NCI-H1694 (cell line): ENCODE measurements at places on chromosomes 5 and 9.

DNA sequence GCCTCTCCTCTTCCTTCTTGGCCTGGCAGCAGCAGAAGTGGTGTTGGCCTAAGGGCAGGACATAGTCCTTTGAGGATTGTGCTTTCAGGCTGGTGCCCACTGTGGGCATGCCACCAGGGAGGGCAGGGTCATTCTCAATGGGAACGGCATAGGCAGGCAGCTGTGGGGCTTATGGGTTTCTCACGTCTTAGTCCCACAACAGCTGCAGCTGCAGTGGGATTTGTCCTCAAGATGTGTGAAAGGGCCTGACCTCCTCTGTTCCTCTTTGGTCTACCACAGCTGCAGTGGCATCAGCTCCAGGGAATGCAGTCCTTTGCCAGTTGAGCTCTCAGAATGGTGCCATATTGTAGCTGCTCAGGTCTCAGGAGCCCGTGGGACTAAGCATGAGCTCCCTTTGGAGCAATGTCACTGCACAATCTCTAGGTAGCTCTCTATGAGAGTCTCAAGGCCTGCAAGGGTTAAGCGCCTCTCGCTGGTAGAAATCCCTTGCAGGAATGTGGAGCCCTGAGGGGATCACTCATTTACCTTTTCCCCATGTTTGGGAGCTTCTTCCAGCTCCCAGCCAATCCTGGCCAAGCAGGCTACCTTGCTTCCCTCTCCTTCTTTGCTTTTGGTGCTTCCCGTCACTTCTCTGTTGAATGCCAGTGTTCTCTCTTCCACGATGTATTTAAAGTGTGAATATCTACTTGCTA, 104.8 kb downstream of the GNA14 start:
- no peak for DNase-seq

DNA sequence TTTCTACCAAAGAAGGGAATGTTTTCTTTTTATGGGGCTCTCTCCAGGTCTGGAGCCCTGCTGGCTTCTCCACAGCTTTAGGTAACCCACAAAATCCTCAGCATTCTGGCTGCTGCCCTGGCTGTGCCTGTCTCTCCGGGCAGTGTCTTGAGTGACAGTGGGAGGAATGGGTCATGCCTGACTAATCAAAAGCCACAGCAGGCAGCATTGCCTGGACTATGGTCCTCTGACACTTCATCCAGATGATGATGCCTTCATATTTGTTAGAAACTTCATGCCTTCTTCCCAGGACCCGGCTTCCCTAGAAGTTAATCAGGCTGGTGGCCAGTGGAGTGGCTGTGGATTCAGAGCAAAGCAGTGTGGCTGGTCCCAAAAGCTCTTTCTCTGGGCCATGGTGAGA, 32.2 kb upstream of the TGFBI start:
- DNase-seq, result no peak

DNA sequence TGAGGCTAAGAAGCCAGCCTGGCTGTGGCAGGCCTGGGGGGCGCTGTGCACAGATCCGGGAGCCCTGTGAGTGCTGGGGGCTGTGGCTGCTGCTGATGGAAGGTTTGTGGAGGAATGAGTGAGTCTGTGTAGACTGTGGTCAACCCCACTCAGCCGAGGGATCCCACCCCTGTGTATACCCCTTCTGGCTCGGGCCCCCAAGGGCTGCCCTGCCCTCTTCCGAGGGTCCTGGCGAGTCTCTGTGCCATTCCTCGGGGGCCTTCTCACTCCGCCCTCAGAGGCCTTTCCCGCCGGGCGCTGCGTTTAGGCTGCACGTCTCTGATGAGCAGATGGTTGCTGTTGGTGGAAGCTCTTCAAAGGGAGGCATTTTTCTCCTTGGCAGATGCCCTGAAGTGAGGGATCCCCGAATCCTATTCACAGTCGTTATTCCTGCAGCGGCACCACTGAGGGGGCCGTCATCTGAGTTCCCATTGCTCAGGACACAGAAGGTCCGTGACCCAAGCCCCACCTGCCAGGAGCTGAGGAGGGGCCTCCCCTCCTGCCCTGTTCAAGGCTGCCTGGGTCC, 94.1 kb downstream of the RXRA start:
- no peak for DNase-seq

- no peak for DNase-seq
Measured at GRCh38 chr5:170546282-170546681, 42.5 kb downstream of the KCNIP1 start.
